ENCODE measurements at places on chromosomes 16 and 17.

DNA sequence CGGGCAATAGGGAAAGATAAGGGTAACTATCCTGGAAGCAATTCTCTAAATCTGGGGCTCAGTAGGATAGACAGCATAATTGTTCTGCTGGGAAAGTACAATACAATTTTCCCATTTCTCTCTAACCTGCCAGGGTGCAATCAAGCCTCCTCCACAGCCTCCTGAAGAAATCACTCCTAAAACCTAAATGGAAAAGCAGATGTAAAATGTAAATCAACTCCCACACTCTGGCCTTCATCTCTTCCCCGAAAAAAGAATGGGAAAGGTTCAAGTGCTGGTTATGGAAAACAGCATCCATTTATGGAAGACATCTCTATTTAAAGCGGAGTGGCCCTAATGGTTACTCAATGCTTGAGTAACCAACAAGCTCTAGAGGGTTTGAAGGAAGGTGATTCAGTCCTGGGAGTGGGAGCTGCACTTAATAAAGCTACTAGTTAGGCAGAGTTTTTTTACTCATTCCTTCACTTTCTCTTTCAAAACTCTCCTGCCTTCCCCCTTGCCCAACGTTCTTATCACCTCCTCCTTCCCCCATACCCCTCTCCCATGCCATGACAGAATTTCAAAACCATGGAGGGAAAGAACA is 5.1 kb downstream of the MMD start:
- DNase-seq: peak; percentile 32

GRCh38 chr17:58331815-58332777 is 3.5 kb upstream of the TSPOAP1 start:
- peak; percentile 90 for DNase-seq

DNA sequence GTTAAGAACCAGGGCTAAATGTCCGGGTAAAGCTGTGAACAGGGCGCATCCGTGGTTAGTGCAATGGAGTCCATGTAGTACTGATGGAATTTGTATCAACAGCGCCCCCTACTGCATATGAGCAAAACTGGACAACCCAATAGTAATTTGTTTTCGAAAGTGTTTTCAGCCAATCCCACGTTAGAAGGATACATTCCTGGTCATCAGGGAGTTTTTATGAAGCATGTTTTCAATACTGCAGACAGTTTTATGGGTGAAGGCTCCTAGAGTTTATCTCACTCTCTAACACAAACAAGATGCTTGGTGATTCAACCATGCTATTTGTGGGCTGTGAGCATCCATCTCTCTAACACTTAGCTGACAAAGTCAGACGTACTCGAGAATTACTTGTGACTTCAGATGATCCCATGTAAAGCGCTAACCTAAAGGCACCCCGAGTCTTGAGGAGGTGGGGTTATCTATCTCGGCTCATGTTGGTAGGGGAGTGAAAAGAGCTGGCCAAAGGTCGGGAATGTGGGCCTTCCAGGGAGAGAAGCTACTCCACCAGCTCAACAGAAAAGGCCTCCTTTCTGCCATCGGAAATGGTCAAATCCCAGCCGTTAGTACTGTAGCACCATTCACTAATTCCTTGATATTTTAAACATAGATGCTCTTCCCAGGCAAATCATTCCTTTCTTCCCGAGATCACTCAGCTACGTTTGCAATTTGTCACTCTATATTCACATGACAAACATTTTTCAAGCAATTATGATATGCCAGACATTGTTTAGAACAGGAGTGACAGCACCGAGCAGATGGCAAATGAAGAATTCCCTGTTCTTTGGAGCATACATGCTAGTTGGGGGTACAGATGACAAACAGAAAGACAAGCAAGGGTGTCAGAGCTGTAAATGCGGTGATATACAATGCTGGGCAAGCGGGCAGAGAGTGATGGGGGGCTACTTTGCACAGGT is 46.9 kb upstream of the HNF1B start:
- peak; percentile 57 for DNase-seq

- peak; percentile 95 for DNase-seq
These were observed 74.6 kb downstream of the KSR1 start for GRCh38 chr17:27530764-27531391.

- no peak for DNase-seq
These were observed 827.6 kb upstream of the CA10 start for GRCh38 chr17:52986056-52986662.

GRCh38 chr17:1169221-1169928 is 10.4 kb downstream of the ABR start:
- DNase-seq: no peak
